ENCODE measurements at places on chromosomes 3 and 15.

GRCh38 chr3:46994801-46995731 lies 15.6 kb downstream of the NBEAL2 start:
- peak; percentile 75 for DNase-seq

DNA sequence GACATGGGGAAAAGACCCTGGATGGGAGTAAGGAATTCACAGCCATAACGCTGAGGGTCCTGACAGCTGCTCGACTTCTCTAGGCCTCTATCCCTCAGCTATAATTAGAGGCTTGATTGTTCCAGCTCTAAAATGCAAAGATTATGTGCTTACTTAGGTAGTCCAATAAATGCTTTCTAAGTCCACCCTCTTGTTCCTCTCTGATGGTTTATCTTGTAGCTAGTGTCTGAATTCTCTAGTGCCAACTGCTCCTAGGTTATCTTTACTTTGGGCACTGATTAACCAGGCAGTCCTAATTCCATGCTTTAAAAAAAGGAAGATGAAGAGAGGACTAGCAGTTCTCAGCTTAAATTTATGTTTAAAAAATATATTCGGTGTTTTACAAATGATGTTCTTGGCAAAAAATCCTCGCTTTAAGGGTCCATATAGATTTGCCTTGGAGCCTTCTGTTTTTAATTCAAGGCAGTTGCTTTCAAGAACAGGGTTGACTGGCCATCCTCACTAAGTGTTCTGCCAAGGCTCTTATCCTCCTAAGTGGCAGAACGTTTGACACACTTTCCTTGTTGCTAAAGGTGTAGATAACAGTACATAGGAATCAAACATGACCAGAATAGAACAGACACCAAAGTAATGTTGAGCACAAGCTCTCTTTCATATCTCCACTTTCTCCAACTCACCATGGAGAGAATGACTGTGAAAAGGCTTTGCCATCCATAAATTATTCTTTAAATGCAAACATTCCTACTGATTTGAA lies 60.6 kb downstream of the THRB start:
- DNase-seq: no peak

DNA sequence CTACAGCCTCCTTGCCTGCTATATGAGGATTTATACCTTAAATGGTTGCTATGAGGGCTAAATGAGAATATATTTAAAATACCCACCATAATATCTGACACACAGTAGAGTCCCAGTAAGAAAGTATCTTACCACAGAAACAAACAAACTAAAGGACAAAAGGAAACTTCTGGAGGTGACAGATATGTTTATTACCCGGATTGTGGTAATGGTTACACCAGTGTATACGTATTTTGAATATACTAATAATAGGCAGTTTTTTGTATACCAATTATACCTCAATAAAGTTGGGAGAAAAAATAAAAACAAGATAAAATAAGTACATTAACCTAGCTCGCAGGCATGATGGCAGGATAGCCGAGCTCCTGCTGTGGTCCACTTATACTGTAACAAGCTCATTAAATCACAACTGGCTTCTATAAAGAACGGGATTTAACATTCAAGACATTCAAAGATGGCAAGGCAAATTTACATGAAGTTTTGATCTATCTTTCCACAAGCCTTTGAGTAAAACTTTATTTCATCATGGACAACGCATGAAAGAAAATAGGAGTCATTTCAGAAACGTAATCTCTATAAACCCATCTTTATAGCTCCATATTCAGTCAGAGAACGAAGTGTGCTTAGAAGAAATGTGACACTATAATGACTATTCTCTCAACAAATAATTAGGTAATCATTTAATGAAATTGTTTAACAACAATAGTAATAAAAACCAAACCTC lies 1.5 kb downstream of the RPN1 start:
- no peak for DNase-seq

DNA sequence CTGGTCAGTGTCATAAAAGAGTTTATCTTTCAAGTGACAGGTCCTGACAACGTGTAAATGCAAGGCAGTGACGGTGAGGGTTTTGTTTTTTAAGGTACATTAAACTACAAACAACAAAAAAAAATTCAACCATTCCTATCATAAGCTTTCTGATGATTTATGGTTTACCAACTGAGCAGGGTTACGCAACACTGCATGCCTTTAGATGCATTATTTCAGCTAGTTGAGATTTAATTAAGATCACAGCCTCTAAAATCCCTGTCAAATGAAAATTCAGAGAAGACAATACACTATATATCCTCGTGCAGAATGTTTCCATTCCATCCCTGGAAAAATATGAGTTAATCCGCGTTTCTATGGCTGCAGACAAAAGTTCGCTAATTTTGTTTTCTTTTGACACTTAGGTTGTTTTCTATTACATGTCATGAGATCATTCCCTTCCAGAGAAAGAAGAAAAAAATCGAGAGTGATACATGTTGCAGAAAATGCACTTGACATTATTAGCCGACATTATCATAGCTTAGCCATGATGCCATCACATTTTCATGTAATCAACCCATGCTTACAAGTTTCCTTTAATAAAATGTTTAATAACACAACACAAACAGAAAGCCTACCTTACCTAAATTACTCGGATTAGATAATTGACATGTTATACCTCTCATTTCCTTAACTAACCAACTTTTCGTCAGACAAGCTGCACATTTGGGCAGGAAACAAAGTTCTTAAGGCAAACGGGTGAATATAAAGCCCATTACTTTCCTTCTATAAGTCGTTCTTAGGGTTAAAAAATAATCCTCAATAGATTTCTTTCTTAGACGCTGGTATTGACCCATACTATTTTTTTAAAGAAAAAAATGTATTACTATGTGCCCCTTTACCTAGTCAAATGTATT lies 521.2 kb downstream of the FOXP1 start:
- no peak for DNase-seq

DNA sequence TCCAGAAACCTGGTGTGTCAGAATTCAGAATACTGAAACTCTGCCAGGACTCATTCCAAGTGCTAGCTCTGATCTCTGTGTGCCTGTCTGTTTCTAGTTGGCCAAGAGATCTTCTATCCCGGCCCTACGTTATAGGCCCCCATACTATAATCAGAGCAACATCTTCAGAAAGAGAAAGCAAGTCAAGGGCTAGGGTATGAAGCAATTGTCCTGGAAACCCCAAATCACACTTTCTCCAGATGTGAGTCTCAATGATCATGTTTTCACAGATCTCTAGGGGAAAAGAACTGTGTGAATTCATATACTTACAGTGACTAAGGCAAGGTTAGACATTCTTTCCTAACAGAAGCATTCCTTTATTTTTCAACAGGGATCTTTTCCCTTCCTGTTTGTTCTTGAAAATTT lies 309.7 kb downstream of the SLC9A9 start:
- peak; percentile 11 for DNase-seq

Measured in cerebellar cortex (tissue), 1 donor.